NCI-H460 (cell line): ENCODE measurements at places on chromosomes 1 and 21.

- DNase-seq: no peak
These were observed 330.3 kb upstream of the SNX7 start for GRCh38 chr1:98331243-98331642.

DNA sequence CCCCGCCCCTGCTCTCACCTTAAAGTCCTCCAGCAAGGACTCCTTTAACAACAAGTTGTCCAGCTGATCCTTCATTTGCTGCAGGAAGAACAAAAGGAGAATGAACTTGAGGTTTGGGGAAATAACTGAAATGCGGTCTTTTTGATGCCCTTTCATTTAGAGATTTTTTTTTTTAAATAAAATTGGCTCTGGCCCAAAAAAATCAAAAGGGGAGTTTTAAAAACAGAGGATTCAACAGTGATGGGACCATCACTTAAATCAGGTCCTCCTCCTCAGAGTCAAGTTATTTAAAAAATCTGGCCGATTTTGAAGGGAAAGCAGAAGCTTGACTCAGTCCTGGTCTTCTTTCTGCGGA, 742 bp downstream of the IL19 start:
- no peak for DNase-seq

- no peak for DNase-seq
These were observed 125.4 kb downstream of the RIPK4 start for GRCh38 chr21:41641510-41641815.

DNA sequence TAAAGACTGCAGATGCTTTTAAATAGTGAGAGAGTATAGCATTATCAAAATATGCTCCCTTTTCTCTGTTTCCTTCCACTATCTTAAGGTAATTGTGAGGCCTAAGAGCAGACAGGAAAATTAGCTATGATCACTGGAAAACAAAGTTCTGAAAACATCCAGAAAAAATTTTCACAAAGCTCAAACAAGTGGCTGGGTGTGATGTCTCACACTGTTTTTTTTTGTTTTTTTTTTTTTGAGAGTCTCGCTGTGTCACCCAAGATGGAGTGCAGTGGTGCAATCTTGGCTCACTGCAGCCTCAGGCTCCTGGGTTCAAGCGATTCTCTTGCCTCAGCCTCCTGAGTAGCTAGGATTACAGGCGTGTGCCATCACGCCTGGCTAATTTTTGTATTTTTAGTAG, 7.2 kb downstream of the WDTC1 start:
- no peak for DNase-seq

- DNase-seq: no peak
These were observed 2.2 kb upstream of the ATP6V1G3 start for GRCh38 chr1:198542632-198543031.

- DNase-seq: no peak
These were observed 6.0 kb upstream of the VASH2 start for GRCh38 chr1:212944229-212944901.

- no peak for DNase-seq
These were observed 15.4 kb upstream of the TSPAN1 start for GRCh38 chr1:46159516-46159915.

- no peak for DNase-seq
These were observed 444.8 kb downstream of the PTPRC start for GRCh38 chr1:199083680-199084079.

GRCh38 chr1:55696181-55696754, 481.1 kb upstream of the USP24 start:
- DNase-seq: no peak

GRCh38 chr1:17173217-17173616, 31.7 kb upstream of the PADI1 start:
- no peak for DNase-seq

DNA sequence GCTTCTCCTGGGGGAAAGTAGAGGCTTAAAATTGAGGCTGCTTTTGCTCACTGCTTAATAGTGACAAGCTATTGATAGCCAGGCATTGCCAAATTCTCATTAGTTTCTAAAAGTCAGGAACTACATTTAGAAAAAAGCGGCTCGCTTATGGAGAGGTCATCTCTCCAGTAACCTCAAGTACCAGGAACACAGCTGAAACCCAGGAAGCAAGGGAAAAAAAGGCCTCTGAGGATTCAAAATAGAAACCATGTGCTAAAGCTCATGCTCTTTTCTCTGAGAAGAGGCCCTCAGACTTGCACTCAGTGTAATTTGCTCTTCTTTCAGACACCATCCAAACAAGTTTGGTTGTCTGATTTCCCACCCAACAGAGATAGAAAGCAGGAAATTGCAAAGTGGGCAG, 261.4 kb upstream of the USP25 start:
- DNase-seq: no peak

DNA sequence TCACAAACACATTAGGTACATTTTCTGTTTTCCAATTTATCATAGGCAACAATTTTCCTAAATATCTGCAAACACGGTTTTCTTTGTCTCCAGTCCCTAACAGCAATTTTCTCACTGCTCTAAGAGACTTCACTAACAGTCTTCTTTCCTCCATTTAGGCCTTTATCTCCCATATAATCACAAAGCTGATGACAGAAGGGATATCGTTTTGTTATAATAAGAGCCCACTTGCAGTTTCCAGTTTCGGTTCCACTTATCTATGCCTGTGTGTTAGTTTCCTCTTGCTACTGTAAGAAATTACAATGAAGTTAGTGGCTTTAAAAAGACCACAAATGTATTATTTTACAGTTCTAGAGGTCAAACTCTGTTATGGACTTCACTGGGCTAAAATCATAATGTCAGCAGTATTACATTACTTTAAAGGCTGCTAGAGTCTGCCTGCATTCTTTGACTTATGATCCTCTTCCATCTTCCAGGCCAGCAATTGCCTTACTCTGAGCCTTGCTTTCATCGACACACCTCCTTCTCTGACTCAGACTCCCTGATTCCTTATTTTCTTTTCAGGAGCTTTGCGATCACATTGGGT, 549.3 kb downstream of the NCAM2 start:
- no peak for DNase-seq

DNA sequence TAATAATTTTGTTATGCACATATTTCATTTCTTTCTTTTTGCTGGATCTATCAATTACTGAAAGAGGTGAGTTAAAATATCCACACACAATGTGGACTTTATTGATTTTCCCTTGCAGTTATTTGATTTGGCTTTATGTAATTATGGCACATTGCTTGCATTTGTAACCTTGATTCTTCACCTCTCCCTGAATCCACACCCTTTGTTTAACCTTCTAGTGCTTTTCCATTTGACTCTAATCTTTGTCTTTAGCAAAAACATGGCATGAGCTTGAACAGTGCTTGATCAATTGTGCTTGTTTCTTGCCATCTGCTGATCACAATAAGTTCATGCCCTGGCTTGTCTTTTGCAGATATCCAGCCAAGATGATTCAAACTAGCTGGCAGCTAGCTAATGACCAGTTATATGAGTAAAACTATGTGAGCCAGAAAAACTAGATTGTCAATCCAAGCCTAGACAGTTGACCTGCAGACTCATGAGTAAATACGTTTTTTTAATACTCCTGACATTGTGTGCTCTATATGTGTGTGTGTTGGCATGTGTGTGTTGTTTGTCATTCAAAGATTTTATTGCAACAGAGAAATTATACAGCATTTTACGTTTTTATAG, 899.2 kb downstream of the NCAM2 start:
- DNase-seq: no peak

DNA sequence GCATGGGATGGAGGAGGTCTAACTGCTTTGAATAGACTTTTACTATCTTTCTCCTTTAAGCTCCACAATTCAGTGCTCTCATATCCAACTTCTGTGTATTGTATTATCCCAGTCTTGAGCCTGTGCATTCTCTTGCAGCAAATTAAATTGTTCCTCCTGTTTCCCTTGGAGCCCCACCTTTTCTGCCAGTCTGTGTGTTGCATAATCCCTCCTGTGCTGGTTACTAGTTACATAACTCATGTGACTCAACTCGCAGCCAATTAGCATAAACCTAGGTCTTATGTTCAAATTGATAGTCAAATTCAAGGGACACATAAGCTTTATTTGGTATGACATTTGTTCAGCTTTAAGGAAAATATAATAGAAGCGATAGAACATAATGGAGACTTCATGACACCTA, 1863.5 kb downstream of the MRPL39 start:
- DNase-seq: no peak

GRCh38 chr1:227214207-227214606, 104.1 kb downstream of the CDC42BPA start:
- DNase-seq: no peak

- no peak for DNase-seq
These were observed 48.6 kb upstream of the PCBP3 start for GRCh38 chr21:45594721-45595489.

- no peak for DNase-seq
These were observed 112.4 kb upstream of the VANGL1 start for GRCh38 chr1:115529216-115529897.

DNA sequence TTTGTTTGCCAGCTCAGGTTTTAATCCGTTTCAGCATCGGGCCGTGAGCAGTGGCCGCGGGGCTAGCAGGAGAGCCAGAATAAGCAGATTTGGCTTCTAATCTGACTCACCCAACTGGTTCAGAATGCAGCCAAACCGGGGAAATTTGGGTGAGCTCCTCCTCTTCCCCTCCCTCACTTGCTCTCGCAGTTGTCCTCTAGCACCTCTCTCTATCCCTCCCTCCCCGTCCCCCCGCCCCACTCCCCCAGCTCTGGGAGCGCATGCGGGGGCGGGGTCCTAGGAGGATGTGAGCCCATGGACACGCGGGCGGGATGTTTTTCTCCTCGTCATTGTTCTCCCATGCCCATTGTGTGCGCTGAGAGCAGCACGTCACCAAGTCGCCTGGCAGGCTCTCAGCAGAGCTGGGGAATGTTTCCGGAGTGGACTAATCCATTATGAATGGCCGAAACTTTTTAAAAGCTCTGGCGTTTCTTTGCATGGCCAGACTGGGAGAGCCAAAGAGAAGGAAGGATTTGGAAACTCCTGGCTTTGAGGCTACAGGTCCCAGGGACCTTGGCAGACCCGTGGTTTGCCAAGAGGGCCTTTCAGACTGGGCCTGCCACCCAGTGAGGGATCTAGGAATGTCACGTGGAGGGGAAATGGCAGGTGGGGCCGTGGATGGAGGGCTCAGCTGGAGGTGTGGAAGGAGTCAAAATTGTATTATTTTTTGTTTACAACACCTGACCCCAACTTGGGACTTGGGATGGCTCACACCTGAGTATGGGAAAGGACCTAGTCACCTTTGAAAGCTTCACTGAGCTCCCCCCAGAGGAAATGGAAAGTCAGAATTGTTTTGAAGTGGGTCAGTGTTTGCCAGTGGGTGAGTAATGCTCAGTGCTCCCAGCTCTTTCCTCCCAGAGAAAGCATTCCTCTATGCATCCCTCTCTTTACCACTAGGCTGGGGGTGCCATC, 39.2 kb downstream of the CDK18 start:
- DNase-seq: peak; percentile 16

- no peak for DNase-seq
These were observed 253.1 kb upstream of the USP24 start for GRCh38 chr1:55468142-55468795.

- no peak for DNase-seq
These were observed 54.1 kb downstream of the CHD5 start for GRCh38 chr1:6126028-6126427.

DNA sequence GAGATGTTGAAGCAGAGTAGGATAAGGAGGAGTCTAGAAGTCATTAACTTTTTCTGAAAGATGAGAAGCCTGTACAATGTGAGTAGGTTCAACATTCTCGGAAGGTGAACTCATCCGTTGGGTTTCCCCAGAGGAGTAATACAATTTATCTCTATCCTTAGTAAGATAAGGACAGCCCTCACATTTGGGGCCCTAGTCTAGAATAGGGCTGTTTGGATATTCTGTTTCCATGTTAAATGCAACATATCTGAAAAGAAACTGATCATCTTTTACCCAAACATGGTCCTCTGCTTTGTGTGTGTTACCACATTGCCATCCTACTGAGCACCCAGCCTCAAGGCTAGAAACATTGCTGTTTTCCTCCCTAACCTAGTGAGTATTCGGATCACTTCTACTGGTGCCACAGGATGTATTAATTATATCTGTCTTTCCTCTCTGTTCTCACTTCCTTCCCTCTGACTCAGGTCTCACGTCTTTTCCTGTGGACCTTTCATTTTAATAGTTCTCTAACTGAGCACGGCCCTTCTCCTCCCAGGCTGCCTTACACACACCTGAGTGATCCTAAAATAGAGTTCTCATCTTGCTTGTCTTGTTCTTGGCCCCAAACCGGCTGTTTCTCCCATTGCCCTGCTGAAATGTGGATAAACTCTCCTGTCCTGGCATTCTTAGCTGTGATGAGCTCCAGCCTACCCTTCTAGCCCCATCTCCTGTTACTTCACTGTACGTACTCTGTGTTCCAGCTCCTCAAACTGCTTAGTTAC, 91.7 kb downstream of the CDC14A start:
- DNase-seq: no peak

DNA sequence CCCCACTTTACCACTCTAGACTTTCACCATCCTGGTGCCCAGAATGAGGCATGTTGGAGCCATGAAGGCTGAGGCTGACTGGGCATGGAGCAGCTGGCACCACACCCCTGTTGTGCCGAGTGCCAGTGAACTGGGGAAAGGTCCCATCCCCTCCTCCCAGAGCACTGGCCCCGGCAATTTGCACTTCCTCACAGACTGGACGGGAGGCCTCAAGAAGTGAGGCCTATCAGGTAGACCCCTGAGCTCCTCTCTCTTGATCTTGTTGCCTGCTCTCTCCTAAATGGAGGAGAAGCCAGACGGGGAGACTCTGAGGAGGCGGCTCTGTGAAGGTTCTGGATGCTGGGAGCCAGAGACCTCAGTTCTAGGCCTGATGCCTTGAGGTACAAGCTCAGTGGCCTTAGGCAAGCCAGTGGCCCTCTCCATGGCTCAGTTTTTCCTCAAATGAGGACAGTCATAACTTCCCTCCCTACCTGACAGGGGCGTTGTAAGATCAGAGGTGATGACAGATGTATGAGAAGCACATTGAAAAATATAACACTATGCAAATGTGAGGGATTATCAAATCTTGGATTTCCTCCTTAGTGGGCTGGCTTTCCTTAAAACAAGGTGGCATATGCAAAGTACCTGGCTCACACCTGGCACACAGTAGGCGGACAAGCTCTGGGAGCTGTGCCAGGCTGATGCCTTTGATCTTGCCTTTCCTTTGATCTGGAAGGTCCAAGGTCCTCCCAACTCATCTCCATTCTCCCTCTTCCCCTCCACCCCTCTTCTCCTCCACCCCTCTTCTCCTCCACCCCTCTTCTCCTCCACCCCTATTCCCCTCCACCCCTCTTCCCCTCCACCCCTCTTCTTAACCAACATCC, 6.7 kb downstream of the GRHL3 start:
- DNase-seq: no peak

- DNase-seq: no peak
These were observed 2.6 kb downstream of the CHML start for GRCh38 chr1:241637604-241638003.

DNA sequence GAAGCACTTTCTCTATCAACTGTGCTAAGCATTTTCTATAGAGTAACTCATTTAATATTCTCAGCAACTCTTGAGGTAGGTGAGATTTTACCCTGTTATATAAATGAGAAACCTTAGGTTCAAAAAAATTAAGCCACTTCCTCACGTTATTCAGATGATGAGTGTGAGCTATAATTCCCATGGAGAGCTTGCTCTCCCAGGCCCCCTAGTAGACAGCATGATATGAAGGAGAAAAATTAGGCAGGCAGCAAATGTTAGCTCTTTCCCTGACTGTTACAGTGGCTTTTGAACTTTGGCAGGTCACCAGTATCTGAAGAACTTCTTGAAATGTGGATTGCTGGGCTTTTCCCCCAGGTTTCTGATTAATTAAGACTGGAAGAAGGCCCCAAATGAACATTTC, 753.1 kb downstream of the NCAM2 start:
- no peak for DNase-seq
